ENCODE measurements at places on chromosomes 5 and 9.

- DNase-seq = no peak
Measured at GRCh38 chr5:114450437-114450836, 88.6 kb downstream of the KCNN2 start.

GRCh38 chr5:150522504-150523414, 14.8 kb downstream of the NDST1 start:
- no peak for DNase-seq

- DNase-seq = no peak
Measured at GRCh38 chr9:91428436-91428835, 4.8 kb upstream of the NFIL3 start.

DNA sequence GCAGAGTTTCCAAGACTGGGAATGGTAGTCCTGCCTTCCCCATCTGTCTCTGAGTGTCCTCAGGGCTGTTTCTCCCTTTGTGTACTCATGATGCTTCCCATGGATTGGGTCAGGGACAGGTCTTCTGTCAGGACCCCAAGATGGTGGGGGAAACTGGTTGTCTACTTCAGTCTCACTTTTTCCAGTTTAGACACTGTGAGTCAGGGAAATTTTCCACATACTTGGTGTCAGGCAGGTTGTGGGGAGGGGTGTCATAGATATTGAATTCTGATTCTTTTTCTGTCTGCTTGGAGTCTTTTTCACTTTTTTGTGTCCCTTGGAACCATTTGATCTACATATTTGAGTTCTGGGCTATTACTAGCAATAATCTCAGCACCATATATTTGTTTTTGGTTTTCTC, 10.3 kb downstream of the POLK start:
- DNase-seq = no peak

GRCh38 chr9:33125461-33125860, 41.7 kb downstream of the B4GALT1 start:
- DNase-seq = no peak

GRCh38 chr5:10622810-10623209, 58.9 kb downstream of the ANKRD33B start:
- no peak for DNase-seq

- no peak for DNase-seq
Measured at GRCh38 chr9:129222819-129223218, 44.8 kb upstream of the IER5L start.

DNA sequence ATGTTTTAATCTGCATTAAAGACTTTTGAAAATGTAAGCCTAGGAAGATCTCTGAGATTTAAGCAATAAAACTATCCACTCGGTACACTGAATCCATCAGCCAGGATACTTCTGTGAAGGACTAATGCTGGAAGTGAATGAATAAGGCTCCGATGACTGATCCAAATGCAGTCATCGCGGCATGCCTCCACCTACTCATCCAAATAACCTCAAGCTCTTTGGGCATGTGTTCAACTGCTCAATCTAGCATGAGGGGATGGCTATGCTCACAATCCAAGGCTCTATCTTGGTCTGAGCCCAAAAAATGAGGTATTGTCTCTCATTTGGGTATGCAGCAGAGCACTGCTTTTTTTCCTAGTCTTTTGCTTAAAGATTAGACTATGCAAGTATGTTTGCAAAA, 19.2 kb downstream of the MARCHF3 start:
- DNase-seq = no peak

- DNase-seq = no peak
Measured at GRCh38 chr5:60803712-60804111, 40.4 kb downstream of the ELOVL7 start.

- DNase-seq = no peak
Measured at GRCh38 chr5:11941566-11941965, 37.3 kb upstream of the CTNND2 start.

Measured in stimulated activated CD4-positive, alpha-beta T cell treated with anti-CD3 and anti-CD28 coated beads, Interleukin-2, amount 100 ng/mL, for 24 hours (primary cell).